ENCODE measurements at places on chromosomes 11 and 22.

GRCh38 chr22:44532552-44532951, 34.5 kb upstream of the RTL6 start:
- no peak for DNase-seq

DNA sequence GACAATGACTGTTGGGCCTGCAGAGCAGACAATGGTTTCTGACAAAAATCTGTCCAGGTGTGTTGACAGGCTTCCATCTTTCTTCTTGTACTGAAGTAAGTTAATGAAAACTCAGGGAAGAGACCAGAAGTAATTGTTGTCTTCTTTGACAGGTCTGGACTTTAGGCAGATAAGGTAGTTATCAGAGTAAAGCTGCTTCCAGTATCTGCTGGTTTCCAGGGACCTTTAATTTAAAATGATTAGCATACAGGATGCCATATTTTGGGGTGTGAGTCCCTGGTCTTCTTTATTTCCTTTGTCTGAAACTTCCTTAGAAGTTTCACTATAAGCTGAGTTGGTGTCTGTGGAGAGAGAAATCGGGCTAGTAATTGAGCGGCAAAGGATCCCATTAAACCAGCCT, 1.4 kb downstream of the TMX2 start:
- DNase-seq = no peak

- no peak for DNase-seq
Observed at GRCh38 chr11:44746894-44747293, 20.1 kb downstream of the TSPAN18 start.

GRCh38 chr11:119798656-119799055, 69.7 kb upstream of the NECTIN1 start:
- DNase-seq = no peak

- no peak for DNase-seq
Observed at GRCh38 chr22:40401532-40401931, 31.1 kb downstream of the SGSM3 start.

GRCh38 chr22:44024288-44024921, at the start of gene PARVB:
Gene PARVB (plus strand): TSS chr22:44024302. CDS start chr22:44024340, 38 bp downstream.
- peak; percentile 36 for DNase-seq

DNA sequence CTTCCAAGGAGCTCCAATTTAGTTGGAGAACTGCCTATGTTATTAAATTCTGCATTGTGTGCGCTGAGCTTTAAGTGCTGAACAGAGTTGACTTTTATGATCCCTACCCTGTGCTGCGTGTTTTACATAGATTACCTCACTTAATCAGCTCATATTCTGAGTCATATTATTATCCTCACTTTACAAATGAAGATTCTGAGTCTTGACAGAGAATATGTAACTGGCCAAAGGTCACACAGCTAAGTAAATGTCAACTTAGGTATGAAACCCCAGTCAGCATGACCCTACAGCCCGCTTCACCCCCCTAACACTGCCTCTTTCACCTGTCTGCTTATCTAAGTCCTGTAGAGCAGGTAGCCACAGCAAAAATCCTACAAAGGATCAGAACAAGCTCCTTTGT, 19.8 kb upstream of the TMPRSS5 start:
- DNase-seq = no peak

DNA sequence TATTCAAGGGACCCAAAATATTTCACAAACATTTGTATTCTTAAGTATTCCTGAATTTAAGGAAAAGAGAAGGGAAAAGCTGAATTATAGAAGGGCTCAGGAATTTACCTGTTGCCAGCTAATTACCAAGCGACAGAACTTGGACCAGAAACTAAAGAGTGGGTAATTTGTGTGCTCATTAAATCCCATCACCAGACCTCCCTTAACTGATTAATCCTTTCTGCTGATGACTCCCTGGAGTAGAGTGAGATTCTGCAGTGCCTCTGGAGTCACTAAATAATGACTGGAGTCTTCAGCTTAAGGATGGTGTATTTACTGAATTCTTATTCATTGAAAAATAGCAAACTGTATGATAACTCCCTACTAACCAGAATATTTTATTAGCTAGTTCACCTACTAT, 74.0 kb upstream of the RAB1B start:
- DNase-seq = no peak

DNA sequence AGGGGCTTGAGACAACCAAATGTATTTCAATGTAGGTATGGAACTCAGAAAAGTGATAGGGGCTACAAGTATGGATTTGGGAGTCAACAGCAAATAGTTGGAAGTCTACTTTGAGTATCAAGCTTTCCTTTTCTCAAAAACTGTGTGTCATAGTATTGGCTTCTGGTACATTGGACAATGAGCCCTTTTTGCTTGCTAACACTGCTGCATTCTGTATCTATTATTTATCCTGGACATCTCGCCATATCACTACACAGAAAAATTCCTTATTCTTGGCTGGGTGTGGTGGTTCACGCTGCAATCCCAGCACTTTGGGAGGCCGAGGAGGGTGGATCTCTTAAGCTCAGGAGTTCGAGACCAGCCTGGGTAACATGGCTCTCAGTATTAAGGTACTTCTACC, 18.4 kb downstream of the CYP2R1 start:
- no peak for DNase-seq

GRCh38 chr22:47445716-47446290, 683.4 kb downstream of the TBC1D22A start:
- DNase-seq = no peak

DNA sequence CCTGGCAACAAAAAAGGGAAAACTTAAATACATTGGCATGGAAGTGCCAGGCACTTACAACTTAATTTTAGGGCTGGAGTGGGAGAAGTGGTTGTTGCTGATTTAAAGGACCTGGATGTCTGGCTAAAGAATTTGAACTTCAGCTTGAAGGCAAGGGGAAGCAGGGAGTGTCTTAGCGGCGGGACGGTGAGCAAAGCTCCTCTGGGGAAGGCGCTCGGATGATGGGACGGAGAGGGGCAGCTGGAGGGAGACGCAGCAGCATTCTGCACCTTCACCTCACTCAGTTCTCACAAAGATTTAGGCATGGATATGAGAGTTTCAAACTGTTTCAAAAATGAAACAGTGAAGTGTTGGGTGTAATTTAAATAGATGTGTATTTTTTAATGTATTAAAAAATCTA, 967.1 kb downstream of the BRD1 start:
- no peak for DNase-seq

DNA sequence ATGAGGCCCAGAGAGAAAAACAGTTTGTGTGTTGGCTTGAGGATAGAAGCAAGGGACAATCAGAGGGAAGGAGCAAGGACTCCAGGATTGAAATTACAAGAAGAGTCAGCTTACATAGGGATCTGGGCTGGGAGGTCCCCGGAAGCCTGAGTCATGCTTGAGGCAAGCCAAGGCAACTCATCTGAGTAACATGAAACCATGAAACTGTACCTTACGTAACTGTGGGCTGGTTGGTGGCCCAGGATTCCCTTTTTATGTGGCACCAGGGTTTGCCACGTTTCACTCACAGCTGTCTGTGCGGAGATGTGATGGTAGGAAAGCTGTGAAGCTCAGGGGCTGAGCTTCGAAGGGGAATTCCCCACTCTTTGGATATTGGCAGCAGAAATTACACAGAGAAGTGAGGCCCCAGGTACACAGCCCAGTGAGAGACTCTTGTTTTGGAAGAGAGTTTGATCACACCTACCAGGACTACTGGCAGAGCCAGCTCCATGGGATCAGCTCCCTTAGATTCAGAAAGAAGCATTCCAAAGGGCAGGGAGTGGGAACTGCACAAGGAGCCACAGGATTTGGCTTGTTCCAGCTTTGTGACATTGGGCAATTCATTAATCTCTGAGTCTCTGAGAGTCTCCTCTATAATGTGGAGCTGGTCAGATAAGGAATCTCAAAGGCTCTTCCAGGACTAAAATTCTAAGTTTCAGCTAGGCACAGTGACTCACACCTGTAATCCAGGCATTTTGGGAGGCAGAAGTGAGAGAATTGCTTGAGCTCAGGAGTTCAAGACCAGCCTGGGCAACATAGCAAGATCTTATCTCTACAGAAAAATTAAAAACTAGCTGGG, 7.8 kb downstream of the SLC5A1 start:
- peak; percentile 76 for DNase-seq

DNA sequence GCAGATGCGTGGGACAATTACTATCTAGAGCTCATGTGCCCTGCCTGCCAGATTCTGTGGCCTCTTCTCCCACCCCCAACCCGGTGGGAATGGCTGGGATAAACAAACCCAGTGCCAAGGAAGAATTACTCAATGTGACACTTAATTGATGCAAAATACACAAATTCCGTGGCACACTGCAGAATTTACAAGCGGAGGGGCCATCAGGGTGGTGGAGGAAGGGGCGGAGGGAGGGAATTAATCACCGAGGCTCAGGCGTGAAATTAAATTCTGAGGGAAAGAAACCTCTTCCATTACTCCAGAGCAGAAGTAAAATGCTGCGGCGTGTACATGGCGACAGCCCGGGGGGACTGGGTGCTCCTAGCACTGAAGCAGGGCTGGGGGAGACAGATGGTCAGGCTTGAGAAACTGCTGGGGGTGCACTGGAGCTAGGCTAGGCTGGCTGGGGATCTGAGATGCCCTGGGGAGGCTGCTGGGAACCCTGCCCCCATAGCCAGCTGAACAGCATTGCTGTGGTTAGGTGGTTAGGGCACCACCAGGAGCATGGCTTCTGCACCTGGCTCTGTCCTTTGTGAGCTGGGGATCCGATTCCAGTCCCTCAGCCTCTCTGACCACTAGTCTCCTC, 200.6 kb downstream of the CEP164 start:
- no peak for DNase-seq

- peak; percentile 77 for DNase-seq
Observed at GRCh38 chr11:25423436-25424199, 908.3 kb upstream of the ANO3 start.

GRCh38 chr22:38451404-38451803, 3.6 kb downstream of the KCNJ4 start:
- no peak for DNase-seq

GRCh38 chr11:45906096-45906682, 882 bp downstream of the FREY1 start:
- DNase-seq = no peak

GRCh38 chr11:64352995-64353714, 5.8 kb upstream of the RPS6KA4 start:
- DNase-seq = no peak

- no peak for DNase-seq
Observed at GRCh38 chr11:61024938-61025820, 53.7 kb downstream of the CD6 start.

DNA sequence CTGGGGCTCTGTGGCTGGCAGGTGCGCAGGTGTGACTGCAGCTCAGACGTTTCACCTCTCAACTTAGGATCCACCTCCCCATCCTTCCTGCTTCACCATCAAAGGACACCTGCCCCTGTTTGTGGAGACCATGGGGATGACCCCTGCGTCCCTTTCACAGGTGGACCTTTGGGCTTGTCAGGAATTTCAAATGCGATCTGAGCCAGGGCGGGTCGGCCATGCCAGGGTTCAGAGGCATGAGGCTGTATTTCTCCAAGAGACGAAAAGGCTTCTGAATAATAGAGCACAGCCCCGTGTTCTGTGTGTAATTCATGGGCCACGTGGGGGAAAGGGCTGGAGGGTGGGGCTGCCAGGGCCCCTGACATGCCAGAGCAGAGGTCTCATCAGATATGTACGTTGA, 668.0 kb downstream of the BRD1 start:
- DNase-seq = no peak

- DNase-seq = no peak
Observed at GRCh38 chr22:19775496-19776325, 15.1 kb downstream of the TBX1 start.

GRCh38 chr11:47886096-47886495, 37.9 kb upstream of the NUP160 start:
- peak; percentile 82 for DNase-seq

- DNase-seq = no peak
Observed at GRCh38 chr11:120147094-120147949, 9.4 kb upstream of the TRIM29 start.

DNA sequence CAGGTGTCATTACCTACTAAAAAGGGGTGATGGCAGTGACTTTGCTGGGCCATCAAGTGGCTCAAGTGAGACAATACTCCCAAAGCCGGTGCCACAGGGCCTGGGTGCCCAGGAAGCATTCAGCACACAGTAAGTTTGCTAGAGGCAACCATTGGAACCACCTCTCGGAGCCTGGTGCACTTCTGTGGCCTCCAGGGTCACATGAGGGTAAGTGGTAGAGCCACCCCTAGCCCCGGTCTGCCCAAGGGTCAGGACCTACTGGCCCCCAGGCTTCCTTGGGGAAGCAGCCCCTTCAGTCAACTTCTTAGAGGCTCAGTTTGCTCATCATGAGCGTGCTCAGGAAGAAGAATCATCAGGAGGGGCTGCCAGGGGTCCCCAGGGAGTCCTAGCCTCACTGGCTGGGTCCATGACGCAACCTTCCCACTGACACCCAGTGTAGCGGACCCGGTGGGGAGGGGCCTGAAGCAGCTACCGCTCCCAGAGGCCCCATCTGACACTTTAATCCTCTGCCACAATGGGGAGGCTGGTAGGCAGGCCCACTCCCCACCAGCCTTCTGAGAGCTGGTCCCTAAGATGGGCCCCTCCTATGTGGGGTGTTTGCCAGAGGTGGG, 17.5 kb upstream of the RASL10A start:
- DNase-seq = no peak

GRCh38 chr11:47352556-47352955, at the start of gene MYBPC3:
Gene MYBPC3 (minus strand): TSS chr11:47352702. CDS start chr11:47352647, 55 bp downstream.
- DNase-seq = no peak

- DNase-seq = no peak
Observed at GRCh38 chr11:106061954-106062949, 14.9 kb downstream of the KBTBD3 start.

Data from fibroblast of skin of right biceps (primary cell).